ENCODE measurements at places on chromosomes 6 and 20.
A peak's percentile ranks its signal among the peaks of the same experiment; 100 is the strongest.

DNA sequence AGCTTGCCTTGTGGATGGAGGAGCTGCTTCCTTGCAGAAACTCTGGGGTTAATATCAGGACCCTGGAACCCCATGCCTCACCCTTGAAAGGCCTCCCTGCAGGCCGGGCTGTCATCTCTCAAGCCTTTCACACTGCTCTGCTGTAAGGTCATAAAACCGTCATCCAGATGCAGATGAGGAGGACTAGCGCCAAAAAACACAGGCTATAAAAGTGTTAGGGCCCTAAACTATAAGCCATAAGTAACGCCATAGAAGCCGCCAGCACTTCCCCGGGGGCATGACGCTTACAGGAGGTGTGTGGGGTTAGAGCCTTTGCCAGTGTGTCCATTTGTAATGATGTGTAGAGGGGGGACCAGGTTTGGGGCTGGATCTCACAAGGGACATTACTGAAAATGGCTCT is 47.6 kb downstream of the CDH4 start:
- DNase-seq, result no peak

DNA sequence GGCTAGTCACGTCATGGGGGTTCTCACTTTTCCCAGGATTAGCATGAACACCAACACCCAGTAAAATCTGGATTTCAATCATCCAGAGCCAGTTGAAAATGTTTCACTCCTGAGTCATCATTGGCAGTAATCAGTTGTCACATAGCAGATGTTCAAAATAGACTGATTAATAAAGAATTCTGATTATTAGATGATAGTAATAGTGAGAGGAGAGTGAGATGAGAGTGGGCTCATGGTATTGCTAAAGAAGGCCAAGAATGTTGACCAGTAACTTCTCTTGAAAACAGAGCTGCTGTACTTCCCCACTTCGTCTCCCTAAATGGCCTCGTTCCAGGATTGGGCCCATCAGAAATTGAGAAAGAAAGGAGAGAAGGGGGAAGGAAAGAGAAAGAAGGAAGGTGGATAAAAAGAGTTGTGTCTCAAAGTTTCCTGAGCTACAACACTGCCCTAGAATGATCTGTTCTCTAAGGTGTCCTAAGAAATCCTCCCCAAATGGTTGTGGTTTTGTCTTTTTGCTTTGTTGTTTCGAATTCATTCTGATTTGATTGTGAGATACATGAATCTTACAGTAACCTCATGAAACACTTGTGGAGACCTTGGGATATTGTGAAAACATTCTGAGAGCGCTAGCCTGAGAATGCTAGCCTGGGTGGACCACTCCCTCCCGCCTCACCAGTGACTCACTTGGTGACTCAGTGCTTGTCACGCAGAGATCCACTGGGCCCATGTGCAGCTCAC is 502.2 kb upstream of the JARID2 start:
- peak; percentile 35 for DNase-seq

DNA sequence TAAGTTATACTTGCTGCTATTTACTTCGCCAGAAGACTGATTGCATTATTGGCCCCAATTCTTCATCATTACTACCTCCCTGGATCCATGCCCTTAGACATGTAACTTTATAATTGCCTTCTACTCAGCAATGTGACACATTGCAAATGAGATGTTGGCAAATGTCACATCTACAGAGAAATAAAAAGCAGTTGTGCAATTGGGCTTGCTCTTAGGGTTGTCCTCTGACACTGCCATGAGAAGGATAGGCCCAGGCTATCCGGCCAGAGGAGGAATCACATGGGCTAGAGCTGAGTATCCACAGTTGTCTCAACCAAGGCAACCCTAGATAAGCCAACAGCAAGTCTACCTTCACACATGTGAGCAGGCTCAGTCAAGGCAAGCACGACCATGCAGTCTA is 447.0 kb downstream of the PLCB1 start:
- DNase-seq, result no peak

GRCh38 chr6:100506651-100507050 is 41.9 kb upstream of the SIM1 start:
- no peak for DNase-seq

GRCh38 chr6:150567823-150568383 is 31.8 kb upstream of the PLEKHG1 start:
- no peak for DNase-seq

GRCh38 chr20:15739035-15739434 is 834.2 kb downstream of the KIF16B start:
- DNase-seq, result no peak

DNA sequence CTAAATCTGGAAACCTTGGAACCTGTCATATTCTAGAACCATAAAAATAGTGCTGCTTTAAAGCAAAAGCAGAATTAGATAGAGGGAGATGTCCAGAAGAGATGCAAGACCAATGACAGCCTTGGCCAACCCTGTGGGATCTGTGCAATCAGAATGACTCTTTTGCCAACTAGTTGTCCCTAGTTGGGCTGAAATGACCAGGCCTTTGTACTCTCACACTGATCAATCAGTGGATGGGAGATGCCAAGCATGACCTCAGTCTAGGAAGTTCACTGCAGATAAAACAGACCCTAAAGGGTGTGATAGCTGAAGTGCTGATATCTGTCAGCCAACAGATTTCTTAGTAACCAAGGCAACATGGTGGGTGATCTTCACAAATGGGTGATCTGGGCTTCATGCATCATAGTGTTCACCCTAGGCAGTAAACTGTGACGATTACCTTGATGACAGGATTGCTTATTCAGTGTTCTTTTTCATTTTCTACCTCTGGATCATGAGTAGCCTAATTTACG is 52.1 kb downstream of the BCKDHB start:
- DNase-seq, result no peak

GRCh38 chr6:34652263-34652662 is 44.3 kb downstream of the ILRUN start:
- DNase-seq, result no peak

DNA sequence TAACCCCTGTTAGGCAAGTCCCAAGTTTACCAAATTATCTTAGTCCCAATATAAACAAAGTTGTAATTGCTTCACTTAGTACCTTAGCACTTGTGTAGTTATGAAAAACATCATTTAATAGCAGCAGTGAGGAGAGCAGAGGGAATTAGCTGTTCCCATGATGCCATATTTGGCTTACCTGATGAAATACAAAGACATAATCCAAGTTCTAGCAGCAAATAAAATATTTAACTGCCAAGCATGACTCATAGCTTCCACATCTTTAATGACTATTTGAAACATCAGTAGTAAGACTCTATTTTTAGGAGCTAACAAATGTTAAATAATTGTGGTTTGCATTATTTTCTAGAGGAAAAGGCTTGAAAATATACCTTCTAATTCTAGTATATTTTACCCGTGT is 94.0 kb upstream of the MCHR2 start:
- no peak for DNase-seq

DNA sequence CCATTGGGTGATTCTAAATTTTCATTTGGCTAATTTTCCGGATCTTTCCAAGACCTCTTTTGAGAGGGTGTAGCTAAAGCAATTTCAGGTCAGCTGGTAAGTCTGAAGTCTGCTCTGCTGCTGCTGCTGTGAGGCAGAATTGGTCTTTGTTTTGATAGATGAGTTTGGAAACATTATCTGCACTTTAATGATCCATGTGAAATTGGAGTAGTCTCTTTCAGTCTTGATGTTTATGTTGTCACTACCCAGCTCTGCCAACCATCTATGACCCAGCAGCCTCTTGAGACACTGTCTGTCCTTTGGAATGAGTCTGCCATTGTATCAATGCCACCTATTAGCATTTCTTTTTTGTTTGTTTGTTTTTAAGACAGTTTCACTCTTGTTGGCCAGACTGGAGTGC is 44.1 kb downstream of the TXNDC5 start:
- DNase-seq, result no peak

DNA sequence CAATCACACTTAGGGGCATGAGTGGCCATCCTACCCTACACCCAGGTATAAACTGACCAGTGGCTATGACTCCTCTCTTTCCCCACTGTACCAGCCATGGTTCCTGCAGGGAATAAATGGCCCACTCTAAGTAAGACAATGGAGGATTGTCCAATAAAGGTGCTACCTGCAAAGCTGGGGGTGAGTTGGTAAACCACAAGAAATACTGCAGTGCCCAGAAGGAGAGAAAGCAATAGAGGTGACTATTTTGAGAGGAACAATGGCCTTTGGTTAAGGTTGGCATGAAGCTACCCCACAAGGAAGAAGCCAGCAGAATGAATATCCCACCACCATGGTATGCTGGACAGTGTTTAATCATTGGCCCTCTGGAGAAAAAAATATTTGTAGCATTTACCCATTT is 233.3 kb upstream of the ECI2 start:
- no peak for DNase-seq

DNA sequence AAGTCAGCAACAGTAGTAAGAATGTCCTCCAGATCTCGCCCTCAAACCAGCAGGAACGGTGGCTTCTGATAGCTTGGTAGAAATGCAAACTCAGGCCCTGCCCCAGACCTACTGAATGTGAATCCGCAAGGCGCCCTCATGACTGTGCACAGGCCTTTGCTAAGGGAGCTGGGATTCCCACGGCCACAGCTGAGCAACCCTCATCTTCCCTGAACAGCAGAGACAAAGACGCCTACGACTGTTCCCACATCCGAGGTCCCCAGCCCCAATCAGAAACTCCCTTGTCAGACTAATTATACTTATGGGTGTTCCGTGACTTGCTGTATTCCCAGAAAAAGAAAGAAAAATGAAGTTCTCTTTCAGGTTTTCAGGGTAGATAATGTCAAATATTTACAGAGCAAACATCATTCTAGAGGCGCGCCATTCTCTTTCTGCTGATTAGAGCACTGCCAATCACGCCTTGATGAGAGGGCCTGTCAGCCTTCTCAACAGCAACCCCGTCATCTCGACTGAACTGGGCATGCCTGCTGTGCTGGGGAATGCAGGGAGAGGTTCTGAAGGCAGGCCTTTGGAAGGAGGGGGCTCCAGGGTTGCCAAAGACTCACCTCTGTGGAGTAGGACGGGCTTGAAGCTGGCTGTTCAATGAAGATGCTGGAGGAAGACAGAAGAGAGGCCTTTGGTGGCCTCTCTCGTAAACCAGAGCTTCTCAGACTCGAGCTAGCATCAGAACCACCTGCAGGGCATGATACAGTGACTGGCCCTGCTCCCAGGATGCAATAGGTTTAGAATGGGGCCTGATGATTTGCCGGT is 79.9 kb downstream of the ZNF217 start:
- DNase-seq, result no peak

- no peak for DNase-seq
Measured at GRCh38 chr20:33836277-33836676, 25.1 kb downstream of the CHMP4B start.

GRCh38 chr6:6315660-6316059 is 4.8 kb downstream of the F13A1 start:
- no peak for DNase-seq

GRCh38 chr6:120129228-120129627 is 779.7 kb upstream of the MAN1A1 start:
- no peak for DNase-seq

DNA sequence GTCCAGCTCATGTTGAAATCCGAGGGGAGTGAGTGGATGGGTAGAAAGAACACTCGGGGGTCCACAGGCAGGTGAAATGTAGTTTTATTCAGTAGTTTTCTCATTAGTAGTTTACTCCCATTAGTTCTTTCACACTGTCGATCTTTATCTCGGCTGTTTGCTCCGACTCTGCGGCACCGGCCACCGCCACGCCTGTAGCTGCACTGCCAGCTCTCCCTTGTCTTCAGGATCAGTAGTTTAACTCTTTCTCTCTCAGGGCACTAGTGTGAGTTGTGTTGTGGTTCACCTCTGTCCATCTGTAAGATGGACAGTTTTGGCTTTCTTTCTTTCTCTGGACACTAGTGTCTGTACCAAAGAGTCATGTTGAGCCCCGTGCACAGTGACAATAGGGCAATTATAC is 195.7 kb downstream of the LMBRD1 start:
- DNase-seq, result no peak

DNA sequence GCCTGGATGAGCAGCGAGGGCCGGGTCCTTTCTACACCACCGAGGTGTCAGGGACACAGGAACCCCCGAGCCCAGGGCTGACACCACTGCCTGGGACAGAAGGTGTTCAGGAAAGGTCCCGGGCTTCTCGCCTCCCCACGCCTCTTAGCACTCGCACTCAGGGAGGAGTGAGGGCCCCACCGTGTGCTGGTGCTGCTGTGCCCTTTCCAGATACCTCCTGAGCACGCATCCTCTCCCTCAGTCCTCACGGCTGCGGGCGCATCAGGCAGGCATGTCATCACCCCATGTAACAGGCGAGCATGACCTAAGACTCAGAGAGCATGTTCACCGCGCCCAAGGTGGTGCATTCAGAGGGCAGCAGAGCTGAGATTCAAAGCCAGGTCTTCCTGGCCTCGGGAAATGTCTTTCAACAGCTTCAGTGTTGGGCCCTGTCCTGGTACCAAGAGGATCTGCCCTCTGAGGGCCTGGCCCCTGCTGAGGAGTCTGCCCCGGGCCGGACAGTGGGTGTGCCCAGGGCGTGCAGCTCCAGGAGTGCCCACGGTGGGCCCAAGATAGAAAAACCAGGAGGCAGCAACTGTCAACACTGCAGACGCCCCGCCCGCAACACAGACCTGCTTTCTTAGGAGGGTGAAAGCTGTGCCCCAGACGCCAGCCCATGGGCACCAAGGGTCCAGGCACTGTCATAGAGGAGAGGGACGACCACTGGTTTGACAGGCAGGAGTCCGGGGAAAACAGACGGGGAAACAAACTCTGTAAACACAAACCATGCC is 29.2 kb downstream of the TGM2 start:
- DNase-seq, result no peak

- no peak for DNase-seq
Measured at GRCh38 chr20:60749804-60750602, 502.1 kb upstream of the CDH4 start.

DNA sequence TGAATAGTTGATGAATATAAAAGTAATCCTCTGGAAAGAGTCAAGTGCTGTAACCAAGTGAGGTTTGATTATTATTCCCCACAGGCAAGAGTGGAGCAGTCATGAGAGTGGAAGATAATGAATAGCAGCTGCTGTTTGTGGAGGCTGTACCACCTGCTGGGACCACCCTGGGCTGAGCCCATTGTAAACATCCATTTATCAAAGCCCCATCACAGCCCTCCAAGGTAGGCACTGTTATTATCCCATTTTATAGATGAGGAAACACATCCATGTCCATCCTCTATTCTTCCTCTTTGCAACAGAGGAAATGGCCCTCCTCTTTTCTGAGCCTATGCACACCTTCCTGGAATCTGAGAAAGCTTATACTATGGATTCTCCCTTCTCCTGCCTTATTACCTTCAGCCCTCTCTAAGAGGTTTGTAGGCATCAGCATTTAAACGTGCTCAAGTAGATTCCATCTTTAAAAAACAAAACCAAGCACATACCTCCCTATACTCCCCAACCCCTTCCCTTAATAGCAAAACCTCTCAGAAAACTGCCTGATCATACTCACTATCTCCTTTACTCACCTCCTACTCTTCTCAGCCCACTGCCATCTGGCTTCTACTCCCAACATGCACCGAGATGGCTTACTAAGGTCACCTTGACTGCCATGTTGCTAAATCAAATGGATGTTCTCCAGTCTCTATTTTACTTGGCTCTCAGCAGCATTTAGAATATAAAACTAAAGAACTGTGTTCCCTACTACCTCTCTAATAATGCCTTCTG is 37.1 kb downstream of the CDH22 start:
- no peak for DNase-seq

- DNase-seq, result no peak
Measured at GRCh38 chr6:129667034-129667433, 42.9 kb downstream of the ARHGAP18 start.

GRCh38 chr20:46802722-46803121 is 91.9 kb upstream of the EYA2 start:
- no peak for DNase-seq

- DNase-seq, result peak; percentile 7
Measured at GRCh38 chr6:13710552-13711323, 897 bp downstream of the RANBP9 start.

- DNase-seq, result no peak
Measured at GRCh38 chr6:170227996-170228945, 62.6 kb downstream of the DLL1 start.

- no peak for DNase-seq
Measured at GRCh38 chr20:16059841-16060240, 513.4 kb downstream of the KIF16B start.

All from activated CD4-positive, CD25-positive, alpha-beta regulatory T cell (primary cell).